Activated T-cell treated with anti-CD3 and anti-CD28 coated beads for 48 hours (primary cell): ENCODE measurements at places on chromosomes 13 and 19.

- DNase-seq = peak; percentile 45
These were observed 57.8 kb downstream of the IER2 start for GRCh38 chr19:13207846-13208671.

DNA sequence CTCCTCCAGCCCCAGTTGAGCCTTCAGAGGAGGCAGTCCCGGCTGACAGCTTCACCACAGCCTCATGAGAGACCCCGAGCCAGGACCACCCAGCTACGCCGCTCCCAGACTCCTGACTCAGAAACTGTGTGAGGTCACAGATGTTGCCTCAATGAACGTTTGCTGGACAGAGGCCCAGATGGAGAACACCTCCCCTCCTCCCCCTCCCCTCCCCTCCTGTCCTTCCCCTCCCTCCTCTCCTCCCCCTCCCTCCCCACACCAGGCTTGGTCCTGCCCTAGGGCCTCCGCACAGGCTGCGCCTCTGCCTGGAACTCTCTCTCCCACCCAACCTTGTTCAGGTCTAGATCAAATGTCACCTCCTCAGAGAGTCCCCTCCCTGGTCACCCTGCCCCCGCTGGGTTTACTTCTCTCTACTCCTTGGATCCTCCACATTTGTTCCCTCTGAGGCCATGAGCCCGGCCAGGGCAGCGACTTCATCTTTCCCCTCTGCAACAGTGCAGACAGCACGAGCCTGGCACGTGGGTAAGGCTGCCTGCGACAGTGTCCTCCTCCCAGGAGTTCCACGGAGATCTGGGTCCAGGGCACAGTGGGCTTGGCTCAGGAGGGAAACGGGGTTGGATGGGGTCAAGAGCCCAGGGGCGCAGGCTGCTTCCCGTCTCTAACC is 17.4 kb downstream of the PIP5K1C start:
- no peak for DNase-seq

DNA sequence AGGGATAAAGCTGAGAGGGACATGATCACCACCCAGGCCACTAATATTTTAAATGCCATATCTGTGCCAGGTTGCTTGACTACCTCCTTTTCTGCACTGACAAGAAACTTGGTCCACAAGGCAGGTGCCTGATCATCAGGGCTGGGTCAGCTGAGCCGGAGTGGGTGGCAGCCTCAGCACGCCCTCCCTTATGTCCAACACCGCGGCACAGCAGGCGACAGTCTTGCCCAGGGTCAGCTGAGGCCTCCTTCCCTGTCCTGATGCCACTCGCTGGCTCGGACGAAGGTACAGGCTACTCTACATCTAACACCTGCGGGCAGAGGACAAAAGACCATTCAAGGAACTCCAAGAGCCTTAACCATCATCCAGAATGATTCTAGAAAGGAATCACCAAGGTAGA is 16.9 kb downstream of the ZC3H4 start:
- no peak for DNase-seq

GRCh38 chr19:45450012-45450333 is 17.8 kb upstream of the FOSB start:
- no peak for DNase-seq

- peak; percentile 95 for DNase-seq
These were observed 9.7 kb upstream of the LYPD3 start for GRCh38 chr19:43474986-43475705.

DNA sequence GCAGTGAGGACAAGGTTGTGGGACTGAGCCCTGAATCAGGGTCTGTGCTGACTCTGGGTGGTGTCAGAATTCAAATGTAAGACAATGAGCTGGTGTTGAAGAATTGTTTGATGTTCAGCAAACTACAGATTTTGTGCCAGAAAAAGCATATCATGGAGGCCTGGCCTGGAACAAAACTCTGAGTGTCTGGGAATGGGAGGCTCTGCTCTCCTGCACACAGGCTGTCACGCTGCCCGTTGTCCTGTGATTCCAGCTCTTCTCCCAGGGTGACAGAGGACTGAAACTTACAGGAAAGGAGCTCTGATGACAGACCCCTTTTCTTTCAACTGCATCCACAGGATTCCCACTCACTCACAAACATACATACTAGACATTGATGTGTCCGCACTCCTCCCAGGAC is 120.1 kb downstream of the ZNF486 start:
- DNase-seq = no peak

GRCh38 chr19:44371815-44372480 is 15.5 kb upstream of the ZNF112 start:
- no peak for DNase-seq

- DNase-seq = no peak
These were observed 156.9 kb downstream of the ENOX1 start for GRCh38 chr13:43629691-43630480.

GRCh38 chr19:49442771-49443365 is 1.5 kb upstream of the SLC17A7 start:
- peak; percentile 60 for DNase-seq

- DNase-seq = peak; percentile 65
These were observed 721 bp downstream of the TNFSF11 start for GRCh38 chr13:42574435-42575311.

GRCh38 chr13:20219577-20219976 is 12.5 kb downstream of the GJB6 start:
- DNase-seq = no peak

DNA sequence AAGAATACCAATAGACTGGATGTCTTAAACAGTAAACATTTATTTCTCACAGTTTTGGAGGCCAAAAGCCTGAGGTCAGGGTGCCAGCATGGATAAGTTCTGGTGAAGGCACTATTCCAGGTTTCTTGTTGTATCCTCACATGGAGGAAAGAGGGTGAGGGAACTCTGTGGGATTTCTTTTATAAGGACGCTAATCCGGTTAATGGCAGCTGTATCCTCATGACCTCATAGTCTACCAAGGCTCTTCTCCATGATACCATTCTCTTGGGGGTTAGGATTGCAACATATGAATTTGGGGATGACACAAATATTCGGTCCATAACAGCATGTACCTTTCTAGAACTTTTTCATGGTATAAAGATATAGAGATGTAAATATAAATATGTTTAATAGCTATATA is 412.0 kb downstream of the LMO7 start:
- no peak for DNase-seq

GRCh38 chr13:33284916-33285315 is 639 bp downstream of the STARD13 start:
- no peak for DNase-seq

DNA sequence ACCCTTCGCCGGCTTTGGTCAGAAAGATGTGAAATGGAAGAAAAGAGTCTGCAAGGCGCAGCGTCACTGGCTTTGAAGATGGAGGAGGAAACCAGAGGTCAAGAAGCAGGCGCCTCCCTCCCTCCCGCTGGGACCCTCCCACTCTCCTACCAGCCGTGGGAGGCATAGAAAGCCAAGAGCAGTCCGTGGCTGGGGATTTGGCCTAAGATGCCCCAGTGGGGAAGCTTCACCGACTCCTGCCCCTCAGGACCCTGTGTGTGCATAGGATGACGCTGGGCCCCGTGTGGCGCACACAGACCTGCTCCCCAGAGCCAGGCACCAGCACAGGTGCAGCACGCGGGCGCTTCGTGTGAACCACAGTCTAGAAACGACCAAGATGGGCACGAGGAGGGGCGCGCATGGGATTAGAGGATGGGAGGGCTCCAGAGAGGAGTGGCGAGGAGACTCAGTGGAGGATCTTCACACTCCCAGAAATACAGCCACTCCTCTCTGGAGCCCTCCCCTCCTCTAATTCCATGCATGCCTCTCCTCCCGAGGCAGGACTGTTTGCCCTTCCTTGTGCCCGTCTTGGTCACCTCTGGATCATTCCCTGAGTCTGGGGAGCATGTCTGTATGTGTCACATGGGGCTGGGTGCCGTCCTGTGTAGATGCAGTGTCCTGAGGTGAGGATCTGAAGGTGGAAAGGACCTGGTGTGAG is 194.3 kb downstream of the TEX29 start:
- DNase-seq = no peak

GRCh38 chr13:95614641-95615245 is 29.8 kb downstream of the DZIP1 start:
- DNase-seq = no peak

GRCh38 chr19:35702223-35703012 is 1.9 kb upstream of the ZBTB32 start:
- peak; percentile 89 for DNase-seq

DNA sequence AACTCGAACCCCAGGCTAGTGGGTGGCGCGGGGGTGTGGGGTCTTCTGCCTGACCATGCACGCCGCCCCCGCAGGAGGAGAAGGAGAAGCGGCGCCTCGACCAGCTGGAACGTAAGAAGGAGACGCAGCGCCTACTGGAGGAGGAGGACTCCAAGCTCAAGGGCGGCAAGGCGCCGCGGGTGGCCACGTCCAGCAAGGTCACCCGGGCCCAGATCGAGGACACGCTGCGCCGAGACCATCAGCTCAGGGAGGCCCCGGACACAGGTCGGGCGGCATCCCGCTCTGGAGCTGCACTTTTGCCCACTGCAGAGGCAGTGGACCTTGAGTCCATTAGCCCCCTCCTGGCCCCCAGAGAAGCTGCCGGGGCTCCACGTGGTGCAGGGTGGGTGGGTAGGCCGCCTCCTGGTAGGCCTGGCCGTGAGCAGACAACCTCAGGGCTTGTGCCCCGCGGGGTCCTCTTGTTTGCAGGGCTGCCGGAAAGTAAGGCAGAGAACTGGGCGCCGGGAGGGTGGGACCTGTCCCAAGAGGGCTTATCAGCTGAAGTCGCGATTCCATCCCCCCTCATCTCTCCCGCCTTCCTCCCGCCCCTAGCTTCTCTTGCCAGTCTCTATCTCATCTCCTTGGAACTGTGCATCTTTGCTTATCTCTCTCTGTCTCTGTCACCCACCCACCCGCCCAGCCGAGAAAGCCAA is 9.9 kb downstream of the CCDC124 start:
- no peak for DNase-seq

- DNase-seq = no peak
These were observed 20.7 kb downstream of the CEBPG start for GRCh38 chr19:33394006-33394722.

- DNase-seq = no peak
These were observed 108.6 kb downstream of the COL4A2 start for GRCh38 chr13:110415669-110416068.

GRCh38 chr13:74629985-74630384 is 495.8 kb upstream of the KLF12 start:
- no peak for DNase-seq

DNA sequence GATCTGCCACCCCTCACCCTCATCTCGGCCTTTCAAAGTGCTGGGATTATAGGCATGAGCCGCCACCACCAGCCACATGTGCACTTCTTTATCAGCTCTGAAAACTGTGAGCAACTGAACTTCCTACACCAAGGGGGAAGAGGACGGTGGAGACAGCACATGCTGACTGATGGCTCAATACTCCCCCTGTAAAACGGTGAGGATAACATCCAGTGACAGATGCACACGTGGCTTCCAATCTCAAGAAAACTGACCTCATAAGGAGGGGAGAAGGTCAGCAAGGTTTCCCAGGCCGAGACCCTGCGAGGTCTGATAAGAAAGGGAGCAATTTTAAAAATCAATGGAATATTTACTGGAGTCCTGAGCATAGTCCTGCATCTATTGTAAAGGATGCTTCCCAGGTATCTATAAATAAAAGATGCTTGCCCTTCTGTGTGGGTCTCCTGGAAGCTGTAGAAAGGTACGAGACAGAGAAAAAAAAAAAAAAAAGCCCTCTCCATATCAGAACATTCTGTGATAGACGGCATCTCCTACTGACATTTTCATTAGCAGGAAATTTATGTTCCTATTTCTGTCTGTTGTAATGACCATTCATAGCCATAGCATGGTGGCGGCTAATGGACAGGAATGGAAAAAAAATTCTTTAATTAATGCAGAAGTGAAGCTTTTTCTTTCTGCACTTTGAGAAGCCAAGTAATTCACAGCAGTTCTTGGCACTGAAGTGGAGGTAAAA is 385.1 kb downstream of the ZNF536 start:
- DNase-seq = no peak

GRCh38 chr13:110339263-110339662 is 32.2 kb downstream of the COL4A2 start:
- no peak for DNase-seq

DNA sequence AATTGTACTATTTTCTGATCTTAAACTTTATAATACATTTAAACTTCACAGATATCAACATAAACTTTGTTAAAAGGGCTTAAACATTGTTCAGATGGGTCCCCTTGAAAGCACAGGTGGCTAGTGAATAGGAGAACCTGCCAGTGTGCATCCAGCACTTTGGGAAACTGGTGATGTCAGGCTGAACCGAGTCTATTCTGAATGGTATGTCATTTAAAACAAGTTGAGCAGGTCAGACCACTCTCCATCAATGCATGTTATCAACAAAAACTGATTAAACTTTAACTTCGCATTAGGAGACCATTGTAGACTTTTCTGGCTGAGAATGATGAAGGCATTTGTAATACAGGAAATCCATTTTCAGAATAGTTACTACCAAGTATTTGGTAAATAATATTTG is 50.1 kb upstream of the FREM2 start:
- no peak for DNase-seq

GRCh38 chr13:111361046-111361872 is 40.8 kb downstream of the TEX29 start:
- DNase-seq = no peak

- no peak for DNase-seq
These were observed 16.0 kb downstream of the ALOX5AP start for GRCh38 chr13:30751183-30751933.

GRCh38 chr13:53079691-53080090 is 51.1 kb downstream of the OLFM4 start:
- no peak for DNase-seq

- DNase-seq = no peak
These were observed 71.6 kb upstream of the ZDHHC20 start for GRCh38 chr13:21530656-21531055.

DNA sequence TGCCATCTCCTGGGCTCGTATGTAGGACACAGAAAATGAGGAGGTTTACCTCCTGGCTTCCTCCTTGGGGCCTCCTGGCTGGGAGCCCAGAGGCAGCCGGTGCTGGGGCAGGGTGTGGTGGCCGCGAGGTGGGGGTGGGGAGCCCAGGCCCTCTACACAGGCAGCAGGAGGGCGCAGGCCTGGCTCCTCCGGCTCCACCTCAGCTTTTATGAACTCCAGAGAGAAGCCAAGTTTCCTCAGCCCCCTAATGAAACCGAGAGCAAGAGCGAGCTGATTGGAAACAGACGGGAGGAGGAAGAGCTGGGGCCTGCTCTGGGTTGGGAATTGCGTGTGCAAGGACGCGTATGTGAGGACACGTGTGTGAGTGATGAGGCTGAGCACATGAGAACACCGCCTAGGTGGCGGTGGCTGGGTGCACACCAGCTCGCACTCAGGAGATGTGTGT is 23.1 kb downstream of the LYL1 start:
- no peak for DNase-seq

DNA sequence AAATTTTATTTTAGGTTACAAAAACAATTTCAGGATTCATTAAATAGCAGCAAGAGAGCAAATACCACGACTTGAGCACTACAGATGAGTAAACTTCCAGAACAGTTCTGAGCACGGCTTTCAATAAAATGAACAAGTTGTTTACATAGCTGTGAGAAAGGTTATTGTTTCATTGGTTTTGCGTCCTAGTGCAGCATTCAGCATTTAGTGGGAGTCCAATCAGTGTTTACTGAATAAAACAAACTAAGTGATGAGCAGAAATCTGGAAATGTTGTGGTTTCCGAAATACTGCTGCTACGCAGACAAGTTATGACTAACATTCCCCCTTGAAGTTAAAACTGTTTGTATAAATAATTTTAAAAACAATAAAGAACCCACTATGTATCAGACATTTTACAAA is 251.5 kb upstream of the STARD13 start:
- DNase-seq = no peak
